Aorta (tissue), 5 donors: ENCODE measurements at places on chromosomes 3 and 15. TPM values are rescaled to one million over a fixed set of nuclear protein-coding genes. Genes with fewer than 3 reads are reported as not detected.

Gene ECE2
- total RNA-seq = not detected

Gene SH2D7
- not detected for total RNA-seq

Gene ZCWPW2
- 1.1 TPM for total RNA-seq

Gene FSIP1
- total RNA-seq = 1.2 TPM

Gene STT3B
- total RNA-seq = 91.7 TPM

Gene PPP1R14D
- total RNA-seq = not detected

Gene DUOXA1
- total RNA-seq = 0.23 TPM

DNA sequence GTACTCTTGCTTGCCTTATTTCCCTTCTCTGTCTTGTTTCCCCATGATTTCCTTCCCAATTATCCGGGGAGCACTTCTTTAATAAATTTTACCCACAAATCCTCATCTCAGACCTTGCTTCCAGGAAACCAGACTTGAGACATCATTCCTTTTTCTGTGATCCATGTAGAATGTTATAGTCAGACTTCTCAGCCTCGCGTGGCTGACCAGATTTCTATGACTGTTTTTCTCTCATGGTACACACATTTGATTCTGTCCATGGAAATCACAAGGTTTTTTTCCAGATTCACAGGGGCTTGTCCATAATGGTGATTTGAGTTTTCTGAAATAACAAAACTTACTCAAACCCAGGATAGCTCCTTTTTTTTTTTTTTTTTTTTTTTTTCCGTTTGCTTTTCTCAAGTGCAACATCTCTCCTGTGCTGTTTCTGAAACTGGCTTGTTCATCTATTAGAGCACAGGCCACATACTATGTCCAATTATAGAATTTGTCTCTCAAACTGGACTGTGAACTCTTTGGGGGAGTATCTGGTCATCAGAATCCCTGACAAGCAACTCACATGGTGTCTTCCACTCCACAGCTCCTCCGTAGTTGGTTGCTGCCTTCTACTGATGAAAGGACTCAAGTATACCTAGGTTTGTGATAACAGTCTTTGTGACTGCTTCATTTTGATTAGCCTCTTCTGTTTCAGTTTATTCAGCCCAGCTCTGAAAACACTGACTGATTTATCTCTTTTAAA, 50.8 kb downstream of the RBMS3 start:
- no peak for DNase-seq

DNA sequence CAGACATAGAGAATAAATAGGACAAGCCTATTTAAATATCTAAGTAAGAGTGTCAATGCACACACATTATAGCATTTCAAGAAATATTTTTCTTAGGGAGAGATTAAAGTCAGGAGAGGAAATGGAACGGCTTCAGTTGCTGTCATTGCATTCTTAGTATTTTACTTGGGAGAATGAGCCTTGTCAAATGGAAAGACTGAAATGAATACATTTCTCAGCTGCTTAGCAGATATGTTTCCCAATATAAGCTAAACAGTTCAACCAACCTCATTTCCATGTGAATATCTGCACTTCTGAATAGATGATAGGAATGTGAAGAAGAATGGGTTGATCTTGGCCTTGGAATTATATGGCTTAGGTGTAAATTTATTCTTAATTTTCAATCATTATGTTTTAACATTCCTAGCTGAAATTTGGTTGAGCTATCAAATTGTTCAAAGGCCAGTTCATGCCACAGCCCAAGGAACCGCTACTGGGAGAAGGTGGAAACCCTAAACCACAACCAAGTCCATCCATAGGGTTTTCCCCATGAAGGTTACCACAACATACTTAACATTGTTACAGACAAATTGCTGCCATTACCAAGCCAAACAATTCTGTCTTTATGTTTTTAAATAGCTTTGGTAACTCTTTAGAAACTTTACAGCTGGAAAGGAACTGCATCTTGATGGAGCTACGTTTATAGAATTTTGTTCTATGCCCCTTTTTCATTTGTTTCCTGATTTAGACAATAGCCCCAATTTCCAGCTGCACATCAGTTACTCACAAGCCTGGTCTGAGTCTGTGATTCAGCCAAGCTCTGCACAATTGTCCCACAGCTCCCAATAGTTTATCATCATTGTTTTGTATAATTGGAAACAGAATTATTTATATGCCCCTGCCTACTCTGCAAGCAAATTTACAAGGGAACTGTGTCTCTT, 459.6 kb downstream of the MECOM start:
- DNase-seq = no peak

DNA sequence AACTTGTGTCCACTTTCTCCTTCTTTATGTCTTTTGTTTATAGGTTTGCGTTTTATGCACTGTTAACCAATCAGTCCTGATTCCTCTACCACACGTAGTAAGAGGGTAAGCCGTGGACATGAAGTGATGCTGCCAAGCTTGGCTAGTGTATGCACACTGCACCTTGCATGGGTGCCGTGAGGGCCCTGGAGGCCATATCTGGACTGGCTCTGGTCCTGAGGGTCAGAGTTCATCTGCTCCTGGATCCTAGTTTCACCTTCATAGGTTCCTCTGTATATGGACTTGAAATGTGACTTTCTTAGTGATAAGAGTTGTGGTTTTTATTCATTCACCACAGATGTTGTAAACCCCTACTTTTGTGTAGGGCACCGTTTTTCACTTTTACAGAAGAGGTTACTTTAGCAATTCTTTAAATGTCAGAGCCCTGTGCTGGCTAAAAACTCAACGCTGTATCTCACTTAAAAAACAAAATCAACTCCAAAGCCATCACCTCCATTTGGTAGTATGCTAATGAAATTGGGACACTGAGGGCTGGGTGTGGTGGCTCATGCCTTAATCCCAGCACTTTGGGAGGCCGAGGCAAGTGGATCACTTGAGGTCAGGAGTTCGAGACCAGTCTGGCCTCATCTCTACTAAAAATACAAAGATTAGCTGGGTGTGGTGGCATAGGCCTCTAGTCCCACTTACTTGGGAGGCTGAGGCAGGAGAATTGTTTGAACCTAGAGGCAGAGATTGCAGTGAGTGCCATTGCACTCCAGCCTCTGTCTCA, 22.9 kb downstream of the SIAH2 start:
- DNase-seq = no peak

- no peak for DNase-seq
These were observed 100.1 kb downstream of the LRTM1 start for GRCh38 chr3:54827776-54828175.

DNA sequence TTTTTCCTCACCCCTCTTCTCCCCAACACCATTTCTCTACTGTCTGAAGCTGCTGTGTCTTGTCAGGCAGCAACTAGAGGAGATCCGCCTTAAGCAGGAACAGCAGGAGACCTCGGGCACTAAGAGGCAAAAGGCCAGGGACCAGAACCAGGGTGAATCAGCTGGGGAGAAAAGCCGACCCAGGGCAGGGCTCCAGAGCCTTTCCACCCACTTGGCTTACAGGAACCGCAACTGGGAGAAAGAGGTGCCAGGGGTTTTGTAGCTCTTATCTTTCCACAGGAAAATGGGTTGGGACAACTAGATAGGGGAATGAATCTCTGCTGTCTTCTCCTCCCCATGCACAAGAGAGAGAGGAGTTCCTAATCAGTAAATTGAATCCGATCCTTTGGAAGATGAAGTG, 3.0 kb upstream of the NGRN start:
- DNase-seq = no peak

DNA sequence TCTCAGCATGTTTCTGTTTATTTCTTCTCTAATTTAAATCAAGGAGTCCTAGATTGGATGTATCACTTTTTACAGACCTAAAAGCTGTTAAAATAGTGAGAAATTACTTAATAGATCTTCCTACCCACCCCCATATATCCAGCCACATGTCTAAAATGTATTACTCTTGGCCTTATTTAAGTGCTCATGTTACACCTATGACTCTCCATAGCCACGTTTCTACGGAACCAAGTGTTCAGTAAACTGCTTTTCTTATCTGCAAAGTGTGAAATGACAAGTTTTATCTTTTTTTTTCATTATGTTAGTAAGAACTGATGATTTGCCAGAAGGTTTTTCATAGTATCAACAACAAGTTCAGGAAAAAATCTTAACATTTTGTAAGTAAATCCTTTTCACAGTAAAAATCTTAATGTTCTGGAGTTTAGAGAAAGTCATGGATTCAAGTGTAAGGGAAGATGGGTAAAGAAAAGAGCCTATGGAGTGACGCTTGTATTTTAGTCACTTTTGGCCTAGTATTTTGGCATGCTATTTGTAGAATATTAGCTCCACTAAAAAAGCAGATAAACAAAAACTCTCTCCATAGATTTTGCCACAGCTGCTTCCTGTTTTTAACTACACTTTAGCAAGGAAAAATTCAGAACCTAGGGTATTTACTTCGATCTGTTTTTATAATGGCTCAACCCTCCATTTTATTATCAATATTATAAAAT, 41.2 kb upstream of the IGSF10 start:
- no peak for DNase-seq

GRCh38 chr15:40258544-40258943, 19.7 kb downstream of the PAK6 start:
- DNase-seq = no peak

DNA sequence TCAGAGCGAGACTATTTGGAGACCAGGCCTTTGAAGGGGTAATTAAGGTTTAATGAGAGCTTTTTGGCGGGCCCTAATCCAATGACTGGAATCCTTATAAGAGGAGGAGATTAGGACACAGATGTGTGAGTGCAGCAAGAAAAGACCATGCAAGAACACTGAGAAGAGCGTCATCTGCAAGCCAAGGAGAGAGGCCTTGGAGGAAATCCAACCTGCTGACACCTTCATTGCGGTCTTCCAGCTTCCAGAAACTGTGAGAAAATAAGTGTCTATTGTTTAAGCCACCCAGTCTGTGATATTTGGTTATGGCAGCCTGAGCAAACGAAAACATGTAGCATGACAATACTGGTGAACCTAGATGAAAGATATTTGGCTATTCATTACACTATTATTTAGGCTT, 23.0 kb upstream of the MUSTN1 start:
- DNase-seq = no peak

GRCh38 chr15:31230630-31231485, 95.8 kb upstream of the KLF13 start:
- no peak for DNase-seq

GRCh38 chr3:117637666-117638065, 928.1 kb downstream of the TUSC7 start:
- DNase-seq = no peak

GRCh38 chr3:13451301-13451673, 28.8 kb upstream of the HDAC11 start:
- no peak for DNase-seq

DNA sequence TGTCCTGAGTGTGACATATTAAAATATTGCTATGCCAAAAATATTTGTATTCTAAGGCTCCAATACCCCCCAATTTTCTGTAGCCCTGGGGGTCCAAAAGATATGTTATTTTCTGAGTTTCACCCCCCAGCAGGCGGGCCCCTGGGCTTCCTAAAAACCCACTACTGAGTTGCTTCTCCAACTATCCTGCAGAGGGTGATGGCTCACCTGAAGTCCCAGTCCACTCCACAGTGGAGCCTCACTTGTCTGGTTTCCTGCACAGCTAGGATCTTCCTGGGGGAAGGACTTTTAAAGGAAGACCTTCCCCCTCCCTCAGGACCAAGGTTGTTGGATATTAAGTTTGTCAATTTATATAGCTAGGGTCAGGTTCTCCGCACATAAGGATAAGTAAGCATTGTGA, 1181.4 kb downstream of the ROBO2 start:
- no peak for DNase-seq

GRCh38 chr3:100540791-100541334, 48.4 kb downstream of the TMEM45A start:
- DNase-seq = no peak
